ENCODE measurements at places on chromosomes 5 and 9.

DNA sequence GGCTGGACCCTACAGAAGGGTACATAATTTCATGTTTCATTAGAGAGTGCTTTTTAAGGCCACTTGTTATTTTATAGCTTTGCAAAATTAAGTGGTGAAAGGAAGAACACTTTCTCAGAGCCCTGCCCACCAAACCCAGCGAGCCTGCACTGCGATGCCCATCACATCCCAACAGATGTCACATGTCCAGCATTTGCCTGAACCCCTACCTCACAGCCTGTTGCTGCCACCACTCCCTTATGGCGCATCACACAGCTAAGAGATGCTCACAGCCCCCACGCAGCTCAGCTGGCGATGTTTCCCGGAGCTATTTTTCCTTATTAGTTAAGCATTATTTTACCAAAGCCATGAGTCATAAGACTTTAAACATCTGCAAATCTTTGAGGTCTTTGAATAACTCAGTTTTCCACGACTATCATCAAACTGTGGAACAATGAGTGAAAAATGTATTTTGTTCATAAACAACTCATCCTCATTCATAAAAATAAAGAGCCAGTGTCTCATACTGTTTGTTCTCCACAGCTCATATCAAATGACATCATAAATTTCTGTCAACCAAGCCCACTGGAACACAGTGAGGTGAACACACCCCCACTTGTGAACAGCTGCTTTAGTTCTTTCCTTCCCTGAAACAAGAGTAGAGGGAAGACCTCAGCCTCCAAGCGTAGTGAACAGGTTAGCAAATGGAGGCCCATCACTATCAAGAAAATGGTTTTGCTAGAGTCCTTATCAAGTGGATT, 104.9 kb downstream of the SYK start:
- DNase-seq: no peak

DNA sequence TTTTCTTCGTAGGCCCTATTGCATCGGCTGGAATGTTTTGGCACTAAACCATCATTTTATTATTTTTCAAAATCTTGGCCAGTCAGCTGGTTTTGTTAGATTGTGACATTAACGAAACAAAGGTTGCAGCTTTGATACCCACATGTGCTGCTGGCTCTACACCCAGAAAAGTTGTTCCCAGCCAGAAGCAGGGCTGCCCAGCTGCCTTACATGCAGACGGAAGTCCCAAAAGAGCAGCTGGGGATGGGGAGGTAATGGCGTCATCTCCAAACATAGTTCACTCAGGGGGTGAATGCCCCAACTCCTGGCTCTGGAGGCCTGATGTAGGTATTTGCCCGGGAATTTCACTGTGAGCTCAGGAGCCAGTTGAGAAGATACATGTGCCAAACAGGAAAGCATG, 23.3 kb downstream of the TMEM171 start:
- no peak for DNase-seq

GRCh38 chr5:82730913-82731312, 346.3 kb downstream of the TMEM167A start:
- DNase-seq: no peak

GRCh38 chr9:84419031-84419602, 78.6 kb upstream of the SLC28A3 start:
- no peak for DNase-seq

- no peak for DNase-seq
These were observed 21.9 kb upstream of the DUSP1 start for GRCh38 chr5:172792701-172793570.

GRCh38 chr5:77995793-77996409, 219.8 kb upstream of the TBCA start:
- no peak for DNase-seq

DNA sequence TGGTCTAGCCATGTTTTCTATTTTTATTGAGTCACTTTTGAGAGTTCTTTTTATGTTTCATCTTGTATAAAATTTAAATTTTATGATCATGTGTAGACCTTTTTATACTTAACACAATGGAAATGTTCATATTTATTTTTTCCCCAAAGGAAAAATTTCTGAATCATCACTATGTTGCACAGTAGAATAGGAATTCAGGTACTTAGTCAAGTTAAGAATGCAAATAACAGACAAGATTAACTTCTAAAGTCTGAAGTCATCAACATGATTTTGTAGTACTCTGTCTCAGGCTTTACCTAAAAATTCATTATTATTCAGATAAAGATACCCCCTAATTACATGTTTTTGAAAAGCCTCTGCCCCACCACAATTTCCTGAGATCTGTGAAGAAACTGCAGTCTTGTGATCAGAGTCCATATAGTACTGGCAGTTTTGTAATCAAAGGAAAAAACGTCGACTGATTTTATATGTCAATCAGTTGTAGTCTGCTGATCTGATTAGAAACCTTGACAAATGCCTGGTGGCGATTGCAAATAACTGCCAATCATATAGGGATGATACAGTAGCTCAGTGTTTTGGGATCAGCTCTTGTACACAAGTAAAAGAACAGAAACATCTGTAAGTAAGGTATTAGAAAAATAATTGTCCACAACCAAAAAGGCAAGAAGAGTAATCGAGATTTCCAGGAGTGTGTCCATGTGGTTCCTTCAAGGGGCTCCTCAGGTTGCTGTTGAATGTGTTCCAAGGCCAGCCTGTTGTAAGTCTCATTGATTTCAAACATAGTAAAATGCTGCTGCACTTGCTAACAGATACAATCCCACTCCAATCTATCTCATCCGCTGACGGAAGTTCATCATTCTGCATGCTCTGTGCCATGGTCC, 352.4 kb downstream of the ARRDC3 start:
- DNase-seq: no peak

DNA sequence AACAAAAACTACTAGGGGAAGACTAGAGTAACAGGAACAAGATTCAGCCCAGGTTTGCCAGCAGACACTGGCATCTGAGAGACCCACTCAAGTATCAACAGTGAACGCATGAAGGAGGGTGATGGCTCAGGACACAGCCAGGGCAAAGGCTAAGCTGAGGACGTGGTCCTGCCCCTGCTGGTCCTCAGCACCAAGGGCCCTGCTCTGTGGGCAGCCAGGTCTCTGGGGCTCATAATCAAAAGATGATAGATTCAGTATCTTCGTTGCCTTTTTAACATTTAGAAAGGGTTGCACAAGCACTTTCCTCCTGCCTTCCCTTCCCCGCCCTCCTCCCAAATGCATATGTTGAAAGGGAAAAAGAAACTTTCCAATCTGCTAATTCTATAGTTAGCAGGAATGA, 31.5 kb downstream of the MACROH2A1 start:
- no peak for DNase-seq

DNA sequence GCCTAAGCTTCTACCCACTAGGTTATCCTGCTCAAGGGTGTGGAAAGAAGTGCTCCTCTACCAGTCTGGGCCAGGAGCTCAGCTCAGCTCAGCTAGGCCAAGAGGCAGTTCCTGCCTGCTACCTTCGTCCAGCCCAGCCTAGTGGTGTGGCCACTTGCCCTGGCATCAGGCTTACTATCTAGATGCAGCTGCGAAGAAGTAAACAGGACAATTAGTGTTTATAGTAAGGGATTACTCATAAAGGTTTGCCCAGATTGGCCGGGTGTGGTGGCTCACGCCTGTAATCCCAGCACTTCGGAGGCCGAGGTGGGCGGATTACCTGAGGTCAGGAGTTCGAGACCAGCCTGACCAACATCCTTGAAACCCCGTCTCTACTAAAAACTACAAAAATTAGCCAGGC, 12.8 kb upstream of the SPATA24 start:
- no peak for DNase-seq

- no peak for DNase-seq
These were observed 438.7 kb downstream of the KDM4C start for GRCh38 chr9:7196467-7196866.

- no peak for DNase-seq
These were observed 124.2 kb downstream of the PTTG1 start for GRCh38 chr5:160545832-160546231.

GRCh38 chr5:169106911-169107706, 193.8 kb downstream of the SLIT3 start:
- no peak for DNase-seq

- no peak for DNase-seq
These were observed 27.7 kb upstream of the ZNF622 start for GRCh38 chr5:16493261-16493660.

GRCh38 chr5:3598207-3598606, 2.6 kb downstream of the IRX1 start:
- no peak for DNase-seq

DNA sequence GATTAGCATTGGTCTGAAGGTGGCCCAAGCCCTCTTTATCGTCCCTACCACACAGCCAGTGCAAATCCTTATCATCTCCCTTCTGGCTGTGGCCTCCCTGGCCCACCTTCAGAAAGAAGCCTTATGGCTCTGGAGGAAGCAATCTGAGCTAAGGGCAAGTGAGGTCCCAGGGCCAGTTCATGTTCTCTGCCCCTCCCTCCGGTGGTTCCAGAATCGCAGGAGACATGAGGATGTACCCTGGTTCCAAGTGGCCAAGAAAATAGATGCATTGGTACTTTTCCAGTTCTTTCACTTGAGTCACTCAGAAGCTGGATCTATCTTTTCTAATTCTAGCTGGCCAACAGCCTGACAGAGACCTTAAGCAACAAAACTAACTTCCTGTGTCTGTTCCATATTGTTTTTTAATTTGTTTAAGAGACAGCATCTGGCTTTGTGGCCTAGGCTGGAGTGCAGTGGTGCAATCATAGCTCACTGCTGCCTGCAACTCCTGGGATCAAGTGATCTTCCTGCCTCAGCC, 60.7 kb downstream of the LHFPL2 start:
- DNase-seq: no peak

Data from amniotic stem cell (primary cell).